Body of pancreas (tissue), 4 donors: ENCODE measurements at places on chromosomes 7 and 10. TPM values are rescaled to one million over a fixed set of nuclear protein-coding genes. Genes with fewer than 3 reads are reported as not detected.
A peak's percentile ranks its signal among the peaks of the same experiment; 100 is the strongest.

- DNase-seq, result no peak
These were observed 119.4 kb downstream of the DIP2C start for GRCh38 chr10:569961-570627.

DNA sequence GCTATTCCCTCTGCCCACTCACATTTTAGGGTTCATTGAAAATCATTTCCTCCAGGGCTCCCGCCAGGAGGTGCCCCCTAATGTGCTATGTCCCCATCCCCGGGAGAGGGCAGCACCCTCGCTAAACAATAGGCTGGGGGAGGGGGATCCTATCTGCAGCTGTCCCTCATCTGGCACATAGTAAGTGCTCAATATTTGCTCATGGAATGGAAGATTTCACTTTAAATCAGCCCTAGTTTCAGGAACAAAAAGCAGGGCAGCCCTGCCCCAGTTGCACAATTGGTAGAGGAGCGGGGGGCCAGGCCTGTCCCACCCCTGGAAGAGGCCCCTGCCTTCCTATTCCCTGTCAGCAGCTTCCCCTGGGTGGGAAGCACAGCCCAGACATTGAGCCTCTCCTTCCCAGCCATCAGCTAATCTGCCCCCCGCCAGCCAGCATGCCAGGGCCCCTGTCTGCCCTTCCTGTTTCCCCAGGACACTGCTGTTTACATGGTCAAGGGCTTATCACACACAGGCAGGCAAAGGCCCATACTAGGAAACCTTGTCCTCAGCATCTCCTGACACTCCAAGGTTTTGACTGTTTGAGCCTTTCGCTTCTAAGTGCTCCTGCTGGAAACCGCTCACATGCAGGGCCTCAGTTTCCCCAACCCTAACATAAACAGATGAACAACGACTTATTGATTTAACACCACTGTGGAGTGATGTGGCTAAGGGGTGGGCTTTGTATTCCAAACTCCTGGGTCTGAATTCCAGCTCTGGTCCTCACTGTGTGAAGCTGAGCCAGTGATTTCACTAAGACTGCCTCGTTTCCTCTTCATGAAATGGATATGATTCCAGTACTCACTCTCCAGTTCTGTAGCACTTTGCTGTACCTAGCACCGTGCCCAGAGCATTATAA is 130.7 kb upstream of the ZMIZ1 start:
- no peak for DNase-seq

GRCh38 chr10:55311848-55312635 is 511.0 kb upstream of the PCDH15 start:
- no peak for DNase-seq

DNA sequence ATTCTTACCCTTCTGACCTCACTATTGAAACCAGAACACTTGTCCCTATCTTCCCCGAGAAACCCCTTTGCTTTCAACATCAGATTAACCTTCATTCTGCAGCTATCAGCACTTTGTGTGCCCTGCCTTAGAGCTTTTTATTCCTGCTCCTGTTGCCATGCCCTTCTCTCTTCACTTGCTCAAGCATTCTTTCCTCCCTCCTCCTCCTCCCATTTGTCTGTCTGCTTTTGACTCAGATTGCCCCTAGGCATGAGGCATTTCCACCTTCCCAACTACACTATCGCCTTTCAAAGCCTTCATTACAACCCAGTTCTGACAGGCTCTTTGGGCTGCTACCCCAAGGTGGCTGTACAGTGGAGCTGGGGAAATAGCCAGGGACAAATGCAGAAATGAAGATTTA is 143.3 kb downstream of the SLC25A13 start:
- DNase-seq, result no peak

GRCh38 chr10:99593312-99593711 is 26.9 kb downstream of the SLC25A28 start:
- peak; percentile 10 for DNase-seq

GRCh38 chr10:3077509-3077908 is 10.2 kb downstream of the PFKP start:
- DNase-seq, result no peak

GRCh38 chr7:77404641-77405040 is 11.5 kb downstream of the GSAP start:
- no peak for DNase-seq

- no peak for DNase-seq
These were observed 612.0 kb downstream of the CNTNAP2 start for GRCh38 chr7:146728611-146729010.

The CYP3A7 gene
- total RNA-seq, result not detected

The STK32C gene
- total RNA-seq, result 4.0 TPM

The CHST15 gene
- total RNA-seq, result 18.5 TPM
